ENCODE measurements at places on chromosomes 6 and 20.

DNA sequence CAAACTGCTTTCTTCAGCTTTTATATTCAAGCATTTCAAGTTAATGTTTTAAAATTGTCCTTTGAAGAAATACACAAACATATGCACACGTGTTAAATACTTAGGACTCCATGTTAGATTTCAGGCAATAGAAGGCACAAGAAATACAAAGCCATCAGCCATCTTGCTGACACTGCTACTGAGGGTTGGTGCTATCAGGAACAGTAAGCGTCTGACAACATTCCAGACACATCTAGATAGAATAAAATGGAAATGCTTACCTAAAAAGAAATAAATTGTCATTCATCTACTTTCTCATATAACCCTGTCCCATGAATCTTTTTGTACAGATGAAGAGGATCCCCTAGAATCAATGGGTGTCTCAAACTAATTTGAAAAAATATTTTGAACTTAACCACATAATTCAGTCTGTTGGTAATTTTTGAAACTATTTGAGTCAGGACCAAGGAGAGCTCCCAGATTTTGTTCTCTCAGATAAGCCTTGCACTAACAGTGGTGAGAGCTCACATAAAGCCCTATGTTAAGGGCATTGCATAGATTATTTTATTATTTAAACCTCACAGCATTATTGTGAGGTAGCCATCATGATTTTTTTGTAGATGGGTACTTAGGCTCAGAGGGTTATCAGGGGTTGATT lies 631.1 kb upstream of the POU3F2 start:
- H3K27ac ChIP-seq, result no peak overlapping the region
- no peaks in the 10 kb centered on the region for H3K36me3 ChIP-seq
- H3K27me3 ChIP-seq, result no peaks in the 10 kb centered on the region
- H3K4me3 ChIP-seq, result no peak overlapping the region
- H3K4me1 ChIP-seq, result no peaks in the 10 kb centered on the region

DNA sequence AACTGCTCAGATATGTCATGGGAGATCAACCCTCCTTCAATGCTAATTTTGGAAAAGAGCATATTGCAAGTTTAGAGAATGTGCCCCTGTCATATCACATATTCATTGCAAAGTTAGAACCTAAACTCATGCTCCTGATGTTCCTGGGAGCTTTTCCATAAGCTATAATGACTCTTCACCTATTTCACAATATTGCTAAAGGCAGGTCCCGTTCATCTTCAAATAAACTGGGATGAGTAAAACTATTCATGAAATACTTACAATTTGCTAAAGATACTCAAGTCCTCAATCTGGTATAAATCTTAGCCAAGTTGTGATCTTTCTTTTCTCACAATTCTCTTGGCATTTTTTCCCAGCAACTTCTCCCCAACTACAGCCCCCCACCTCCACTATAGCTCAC lies 121.7 kb upstream of the TNFAIP3 start:
- peaks cover 18% of the 10 kb centered on the region for H3K27me3 ChIP-seq
- H3K4me3 ChIP-seq, result no peak overlapping the region
- no peaks in the 10 kb centered on the region for H3K36me3 ChIP-seq
- H3K27ac ChIP-seq, result no peak overlapping the region
- no peaks in the 10 kb centered on the region for H3K4me1 ChIP-seq

GRCh38 chr6:72589096-72589495 lies 32.8 kb upstream of the KCNQ5 start:
- no peak overlapping the region for H3K4me3 ChIP-seq
- no peak overlapping the region for H3K27ac ChIP-seq
- no peaks in the 10 kb centered on the region for H3K27me3 ChIP-seq
- no peaks in the 10 kb centered on the region for H3K4me1 ChIP-seq
- H3K36me3 ChIP-seq, result no peaks in the 10 kb centered on the region

GRCh38 chr6:15265787-15266186 lies 19.9 kb downstream of the JARID2 start:
- peaks cover 17% of the 10 kb centered on the region for H3K36me3 ChIP-seq
- peaks cover 80% of the 10 kb centered on the region for H3K4me1 ChIP-seq
- no peak overlapping the region for H3K27ac ChIP-seq
- no peak overlapping the region for H3K4me3 ChIP-seq
- no peaks in the 10 kb centered on the region for H3K27me3 ChIP-seq

Data from activated naive CD4-positive, alpha-beta T cell treated with anti-CD3 and anti-CD28 coated beads, Interleukin-2, amount 10 ng/mL, durations not matched to agents 7 days and 5 days (primary cell).